Spinal cord (tissue), 10 donors: ENCODE measurements at places on chromosomes 5 and 9. TPM values are rescaled to one million over a fixed set of nuclear protein-coding genes. Genes with fewer than 3 reads are reported as not detected.

- peaks cover 3% of the 10 kb centered on the region for H3K27me3 ChIP-seq
- H3K4me1 ChIP-seq: peaks cover 4% of the 10 kb centered on the region
- H3K36me3 ChIP-seq: no peaks in the 10 kb centered on the region
These were observed 272.4 kb downstream of the ARRDC3 start for GRCh38 chr5:91110686-91111085.

- no peaks in the 10 kb centered on the region for H3K36me3 ChIP-seq
- no peak overlapping the region for H3K27ac ChIP-seq
- no peaks in the 10 kb centered on the region for H3K27me3 ChIP-seq
- H3K4me1 ChIP-seq: no peaks in the 10 kb centered on the region
- no peak overlapping the region for H3K4me3 ChIP-seq
These were observed 409.5 kb downstream of the MAT2B start for GRCh38 chr5:163914910-163915309.

- no peaks in the 10 kb centered on the region for H3K36me3 ChIP-seq
- no peak for DNase-seq
These were observed 307.3 kb upstream of the IRX1 start for GRCh38 chr5:3288325-3288724.

DNA sequence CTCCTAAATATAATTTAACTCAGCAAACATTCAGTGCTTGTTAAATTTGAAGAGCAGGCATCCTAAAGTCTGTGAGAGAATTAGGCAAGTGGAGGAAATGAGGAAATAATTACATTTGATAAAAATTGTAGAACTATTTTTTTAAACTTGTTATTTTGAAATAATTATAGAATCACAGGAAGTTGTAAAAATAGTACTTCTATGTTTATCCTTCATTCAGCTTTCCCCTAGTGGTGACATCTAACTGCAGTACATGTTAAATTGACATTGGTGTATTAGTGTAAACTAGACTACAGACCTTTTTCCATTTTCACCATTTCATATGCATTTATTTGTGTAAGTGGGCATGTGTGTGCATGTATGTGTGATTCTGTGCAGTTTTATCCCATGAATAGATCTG is 51.6 kb downstream of the F2RL2 start:
- H3K36me3 ChIP-seq: no peaks in the 10 kb centered on the region
- DNase-seq: no peak
- H3K27me3 ChIP-seq: no peaks in the 10 kb centered on the region
- H3K27ac ChIP-seq: no peak overlapping the region
- H3K4me3 ChIP-seq: no peak overlapping the region

- no peaks in the 10 kb centered on the region for H3K36me3 ChIP-seq
- peak; percentile 79 for DNase-seq
- no peak overlapping the region for H3K4me3 ChIP-seq
- H3K27me3 ChIP-seq: no peaks in the 10 kb centered on the region
These were observed 860.8 kb upstream of the DMAC1 start for GRCh38 chr9:8660383-8660782.

DNA sequence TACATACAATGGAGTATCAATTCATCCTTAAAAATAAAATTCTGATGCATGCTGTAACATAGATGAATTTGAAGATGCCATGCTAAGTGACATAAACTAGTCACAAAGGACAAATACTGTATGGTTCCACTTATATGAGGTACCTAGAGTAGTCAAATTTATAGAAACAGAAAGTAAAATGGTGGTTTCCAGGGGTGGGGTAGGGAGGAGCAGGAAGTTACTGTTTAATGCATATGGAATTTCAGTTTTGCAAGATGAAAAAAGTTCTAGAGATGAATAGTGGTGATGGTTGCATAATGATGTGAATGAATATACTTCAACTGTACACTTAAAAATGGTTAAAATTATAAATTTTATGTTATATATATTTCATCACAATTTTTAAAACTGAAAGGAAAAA is 57.3 kb upstream of the FNIP1 start:
- no peak for DNase-seq
- H3K4me3 ChIP-seq: no peak overlapping the region
- no peaks in the 10 kb centered on the region for H3K4me1 ChIP-seq
- no peaks in the 10 kb centered on the region for H3K27me3 ChIP-seq
- H3K27ac ChIP-seq: no peak overlapping the region

DNA sequence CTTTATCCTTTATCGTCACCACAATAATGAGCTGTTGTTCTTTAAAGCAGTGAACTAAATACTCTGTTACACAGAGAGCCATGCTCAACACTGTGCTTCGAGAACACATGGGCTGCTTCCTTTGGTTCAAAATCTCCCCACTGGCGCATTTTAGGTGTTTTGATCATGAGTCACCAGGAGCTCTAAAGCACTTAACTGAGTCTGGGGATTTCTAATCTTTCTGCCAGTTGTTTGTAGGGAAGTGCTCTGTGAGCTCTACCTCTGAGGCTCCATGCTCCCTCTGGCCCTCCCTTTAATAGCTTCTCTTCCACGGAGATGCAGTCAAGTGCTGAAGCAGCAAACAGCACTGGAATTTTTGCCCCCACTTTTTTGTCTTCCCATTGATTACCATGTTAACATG is 17.0 kb downstream of the ERAP2 start:
- DNase-seq: no peak
- H3K36me3 ChIP-seq: no peaks in the 10 kb centered on the region
- no peak overlapping the region for H3K4me3 ChIP-seq
- no peaks in the 10 kb centered on the region for H3K4me1 ChIP-seq
- H3K27ac ChIP-seq: no peak overlapping the region
- no peaks in the 10 kb centered on the region for H3K27me3 ChIP-seq

GRCh38 chr9:106639873-106640568 is 222.9 kb upstream of the ZNF462 start:
- no peaks in the 10 kb centered on the region for H3K27me3 ChIP-seq
- H3K4me3 ChIP-seq: no peak overlapping the region
- no peak overlapping the region for H3K27ac ChIP-seq
- no peak for DNase-seq
- no peaks in the 10 kb centered on the region for H3K4me1 ChIP-seq
- no peaks in the 10 kb centered on the region for H3K36me3 ChIP-seq

- H3K27me3 ChIP-seq: peaks cover 2% of the 10 kb centered on the region
- DNase-seq: no peak
- H3K27ac ChIP-seq: no peak overlapping the region
- H3K36me3 ChIP-seq: no peaks in the 10 kb centered on the region
- H3K4me1 ChIP-seq: no peaks in the 10 kb centered on the region
These were observed 187.3 kb upstream of the TLE4 start for GRCh38 chr9:79384501-79384900.

- no peaks in the 10 kb centered on the region for H3K36me3 ChIP-seq
- H3K27ac ChIP-seq: peak overlapping the region; percentile 48
- no peaks in the 10 kb centered on the region for H3K27me3 ChIP-seq
- peaks cover 8% of the 10 kb centered on the region for H3K4me1 ChIP-seq
These were observed 222.7 kb upstream of the RASEF start for GRCh38 chr9:83285445-83286225.

GRCh38 chr5:82446809-82447208 is 168.7 kb upstream of the RPS23 start:
- no peak for DNase-seq
- no peaks in the 10 kb centered on the region for H3K27me3 ChIP-seq
- no peak overlapping the region for H3K27ac ChIP-seq
- no peak overlapping the region for H3K4me3 ChIP-seq
- H3K4me1 ChIP-seq: no peaks in the 10 kb centered on the region

DNA sequence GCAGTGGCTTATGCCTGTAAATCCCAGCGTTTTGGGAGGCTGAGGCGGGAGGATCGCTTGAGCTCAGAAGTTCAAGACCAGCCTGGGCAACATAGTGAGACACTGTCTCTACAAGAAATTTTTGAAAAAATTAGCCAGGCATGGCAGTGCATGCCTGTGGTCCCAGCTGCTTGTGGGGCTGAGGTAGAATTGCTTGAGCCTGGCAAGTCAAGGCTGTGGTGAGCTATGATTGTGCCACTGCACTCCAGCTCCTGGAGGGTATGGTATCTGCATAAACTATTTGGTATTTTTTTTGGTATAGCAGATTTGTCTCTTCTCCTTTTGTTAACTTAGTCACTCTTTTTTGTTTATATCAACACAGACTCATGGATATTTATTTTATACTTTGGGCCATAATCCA is 61.5 kb upstream of the TEX48 start:
- H3K36me3 ChIP-seq: no peaks in the 10 kb centered on the region
- no peak overlapping the region for H3K27ac ChIP-seq
- no peak for DNase-seq
- H3K4me3 ChIP-seq: no peak overlapping the region

- no peak for DNase-seq
- H3K27ac ChIP-seq: no peak overlapping the region
- no peaks in the 10 kb centered on the region for H3K4me1 ChIP-seq
- H3K27me3 ChIP-seq: no peaks in the 10 kb centered on the region
- H3K36me3 ChIP-seq: no peaks in the 10 kb centered on the region
- H3K4me3 ChIP-seq: no peak overlapping the region
These were observed 274.9 kb downstream of the NR3C1 start for GRCh38 chr5:143128412-143129071.

- H3K36me3 ChIP-seq: no peaks in the 10 kb centered on the region
- H3K27ac ChIP-seq: no peak overlapping the region
- no peak overlapping the region for H3K4me3 ChIP-seq
- peaks cover 32% of the 10 kb centered on the region for H3K4me1 ChIP-seq
- H3K27me3 ChIP-seq: no peaks in the 10 kb centered on the region
- DNase-seq: no peak
These were observed 28.1 kb downstream of the KCNMB1 start for GRCh38 chr5:170361116-170361515.

- H3K4me1 ChIP-seq: peaks cover 6% of the 10 kb centered on the region
- H3K4me3 ChIP-seq: no peak overlapping the region
- H3K27me3 ChIP-seq: peaks cover 2% of the 10 kb centered on the region
- no peak overlapping the region for H3K27ac ChIP-seq
- no peaks in the 10 kb centered on the region for H3K36me3 ChIP-seq
These were observed 135.5 kb downstream of the SEC61B start for GRCh38 chr9:99357575-99357974.

GRCh38 chr5:133220851-133221674 is 169.2 kb downstream of the HSPA4 start:
- no peak overlapping the region for H3K27ac ChIP-seq
- DNase-seq: no peak
- no peaks in the 10 kb centered on the region for H3K27me3 ChIP-seq
- no peak overlapping the region for H3K4me3 ChIP-seq
- peaks cover 6% of the 10 kb centered on the region for H3K4me1 ChIP-seq

- H3K27ac ChIP-seq: no peak overlapping the region
- no peaks in the 10 kb centered on the region for H3K36me3 ChIP-seq
- no peak for DNase-seq
These were observed 48.2 kb upstream of the ENTREP1 start for GRCh38 chr9:69276775-69277174.

DNA sequence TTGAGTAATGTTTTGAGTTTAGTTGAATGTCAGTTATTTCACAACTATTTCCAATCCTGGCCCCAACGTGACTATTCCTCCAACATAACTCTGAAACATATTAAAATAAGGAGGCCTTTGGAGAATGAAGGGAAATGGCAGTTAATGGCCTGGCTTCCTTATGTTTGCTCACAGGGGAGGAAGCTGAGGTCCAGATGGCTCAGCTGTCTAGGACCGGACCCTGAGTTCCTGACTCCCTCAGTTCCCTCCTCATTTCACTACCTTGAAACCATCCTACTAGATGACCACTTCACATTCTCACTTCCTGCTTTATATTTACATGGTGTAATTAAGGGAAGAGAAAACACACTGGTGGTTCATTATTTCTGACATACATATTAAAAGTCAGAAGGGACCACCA is 6.6 kb downstream of the OTULINL start:
- DNase-seq: no peak
- no peaks in the 10 kb centered on the region for H3K36me3 ChIP-seq
- no peak overlapping the region for H3K4me3 ChIP-seq
- H3K27ac ChIP-seq: no peak overlapping the region

GRCh38 chr9:13534006-13534405 is 254.5 kb upstream of the MPDZ start:
- DNase-seq: no peak
- H3K27me3 ChIP-seq: no peaks in the 10 kb centered on the region
- H3K4me3 ChIP-seq: no peak overlapping the region
- no peaks in the 10 kb centered on the region for H3K36me3 ChIP-seq
- H3K27ac ChIP-seq: no peak overlapping the region
- no peaks in the 10 kb centered on the region for H3K4me1 ChIP-seq

DNA sequence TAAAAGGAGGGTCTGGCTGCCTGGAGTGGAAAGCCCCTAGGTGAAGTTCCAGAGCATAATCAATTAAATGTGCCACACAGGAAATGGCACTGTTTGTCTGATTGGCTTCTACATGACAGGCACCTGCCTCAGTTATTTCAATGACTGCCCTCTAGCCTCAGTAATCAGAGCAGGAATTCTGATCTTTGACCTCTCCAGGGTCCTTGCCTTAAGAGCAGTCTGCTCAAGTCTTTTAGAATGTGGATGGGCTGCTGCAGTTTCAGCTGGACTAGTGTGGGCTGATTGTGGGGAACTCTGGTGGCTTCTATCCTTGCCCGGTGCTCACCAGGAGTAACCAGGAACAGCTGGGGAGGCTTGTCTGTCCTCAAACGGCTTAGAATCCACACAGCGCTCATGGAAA is 98.9 kb downstream of the LIX1 start:
- H3K27ac ChIP-seq: no peak overlapping the region
- no peaks in the 10 kb centered on the region for H3K27me3 ChIP-seq
- H3K4me1 ChIP-seq: no peaks in the 10 kb centered on the region
- H3K4me3 ChIP-seq: no peak overlapping the region
- DNase-seq: no peak

DNA sequence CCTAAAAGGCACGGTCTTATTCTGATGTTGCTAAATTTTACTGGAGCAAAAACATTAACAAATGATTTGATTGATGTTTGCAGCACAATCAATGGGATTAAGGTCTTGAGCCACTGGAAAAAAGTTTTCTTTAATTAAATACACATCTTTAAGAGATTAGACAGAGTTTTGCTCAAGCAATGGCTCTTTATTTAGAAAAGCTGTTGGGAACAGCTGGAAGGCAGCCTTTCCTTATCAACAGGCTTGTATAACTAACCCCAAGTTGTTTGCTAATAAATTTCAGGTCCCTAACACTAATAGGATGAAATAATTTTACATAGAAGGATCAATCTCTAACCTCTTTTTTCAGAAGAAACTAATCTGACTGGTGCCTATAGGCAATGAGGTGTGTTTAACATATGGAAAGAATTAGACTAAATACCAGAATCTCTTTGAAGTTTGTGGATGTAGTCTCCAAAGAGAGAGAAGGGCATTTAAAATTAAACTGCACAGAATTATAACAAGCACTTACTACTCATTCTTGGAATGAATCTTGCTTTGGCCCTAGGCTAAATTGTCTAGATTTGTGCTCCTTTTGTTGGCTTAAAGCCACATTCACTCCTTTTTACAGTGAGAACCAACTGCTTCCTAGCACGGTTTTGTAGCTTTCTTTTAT is 67.3 kb upstream of the TNFAIP8 start:
- no peaks in the 10 kb centered on the region for H3K36me3 ChIP-seq
- H3K27ac ChIP-seq: no peak overlapping the region
- no peaks in the 10 kb centered on the region for H3K4me1 ChIP-seq
- DNase-seq: no peak
- no peaks in the 10 kb centered on the region for H3K27me3 ChIP-seq

- H3K27me3 ChIP-seq: no peaks in the 10 kb centered on the region
- no peaks in the 10 kb centered on the region for H3K4me1 ChIP-seq
- no peak overlapping the region for H3K4me3 ChIP-seq
- no peak for DNase-seq
- H3K36me3 ChIP-seq: peaks cover 45% of the 10 kb centered on the region
- no peak overlapping the region for H3K27ac ChIP-seq
These were observed 88.9 kb downstream of the KCNT1 start for GRCh38 chr9:135790850-135791249.

The GRXCR2 gene
- total RNA-seq: not detected

The LEAP2 gene
- total RNA-seq: 0.79 TPM

The CHD1 gene
- total RNA-seq: 51.0 TPM

The TXNDC8 gene
- total RNA-seq: not detected

The ANKH gene
- 45.2 TPM for total RNA-seq

The PCA3 gene
- total RNA-seq: 0.39 TPM

The SPATA31C1 gene
- 0.20 TPM for total RNA-seq

The SPATA31D4 gene
- total RNA-seq: not detected

The GALNT12 gene
- 6.3 TPM for total RNA-seq

The MYMK gene
- total RNA-seq: not detected

The NME5 gene
- total RNA-seq: 17.0 TPM

The MARVELD2 gene
- 2.4 TPM for total RNA-seq
